GM10248 (cell line): ENCODE measurements at places on chromosomes 2 and 18.

GRCh38 chr2:140998017-140998416 lies 1132.8 kb downstream of the LRP1B start:
- DNase-seq, result no peak

DNA sequence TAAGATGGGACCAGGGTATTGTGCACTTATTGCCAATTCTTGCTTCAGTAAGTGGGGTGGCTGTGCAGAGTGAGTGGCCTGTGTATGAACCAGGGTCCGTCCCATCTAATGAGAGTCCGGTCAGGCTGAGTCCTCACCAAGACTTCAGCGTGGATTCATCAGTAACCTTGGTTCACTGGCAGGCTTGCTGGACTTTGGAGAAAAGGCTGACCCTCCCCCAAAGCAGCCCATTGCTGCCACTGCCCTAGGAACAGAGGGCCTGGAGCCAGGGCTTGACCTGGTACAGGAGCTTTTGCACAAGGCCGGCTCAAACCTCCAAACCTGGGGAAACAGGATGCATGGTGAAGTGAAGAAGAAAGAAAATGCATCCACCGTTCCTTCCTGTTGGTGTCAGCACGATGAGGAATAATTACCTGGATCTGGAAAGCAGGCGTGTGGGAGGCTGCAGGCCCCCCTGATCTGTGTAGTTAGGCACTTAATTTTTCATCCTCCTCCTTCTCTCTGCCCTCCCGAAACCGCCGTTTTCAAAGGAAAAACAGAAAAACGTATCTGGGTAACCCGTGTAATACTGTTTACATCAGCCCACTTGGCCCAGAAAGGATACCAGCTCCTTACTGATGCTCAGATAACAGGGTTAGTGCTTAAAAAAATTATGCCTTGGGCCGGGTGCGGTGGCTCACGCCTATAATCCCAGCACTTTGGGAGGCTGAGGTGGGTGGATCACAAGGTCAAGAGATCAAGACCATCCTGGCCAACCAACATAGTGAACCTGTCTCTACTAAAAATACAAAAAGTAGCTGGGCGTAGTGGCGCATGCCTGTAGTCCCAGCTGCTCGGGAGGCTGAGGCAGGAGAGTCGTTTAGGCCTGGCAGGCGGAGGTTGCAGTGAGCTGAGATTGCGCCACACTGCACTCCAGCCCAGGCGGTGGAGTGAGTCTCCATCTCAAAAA lies 147.7 kb downstream of the TGIF1 start:
- no peak for DNase-seq

GRCh38 chr2:105432749-105433148 lies 33.9 kb upstream of the FHL2 start:
- DNase-seq, result no peak

DNA sequence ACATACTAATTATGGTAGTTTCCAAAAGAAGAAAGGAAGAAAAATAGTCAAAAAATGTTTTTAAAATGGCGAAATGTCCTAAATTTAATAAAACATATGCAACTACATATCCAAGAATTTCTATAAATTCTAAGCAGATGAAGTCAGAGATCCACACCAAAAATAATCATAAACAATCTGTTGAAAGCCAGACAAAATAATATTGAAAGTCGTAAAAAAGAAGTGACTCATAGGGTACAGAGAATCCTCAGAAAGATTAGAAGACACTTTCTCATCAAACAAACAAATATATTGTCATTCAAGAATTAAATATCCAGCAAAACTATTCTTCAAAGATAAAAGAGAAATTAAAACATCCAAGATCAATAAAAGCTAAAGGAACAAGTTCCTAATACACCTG lies 281.4 kb upstream of the ZNF804A start:
- no peak for DNase-seq

- DNase-seq, result no peak
Observed at GRCh38 chr2:29443151-29443550, 327.9 kb downstream of the CLIP4 start.

GRCh38 chr18:52439457-52439856 lies 99.5 kb downstream of the DCC start:
- no peak for DNase-seq

- DNase-seq, result peak; percentile 9
Observed at GRCh38 chr18:51765606-51766360, 568.3 kb upstream of the MEX3C start.

DNA sequence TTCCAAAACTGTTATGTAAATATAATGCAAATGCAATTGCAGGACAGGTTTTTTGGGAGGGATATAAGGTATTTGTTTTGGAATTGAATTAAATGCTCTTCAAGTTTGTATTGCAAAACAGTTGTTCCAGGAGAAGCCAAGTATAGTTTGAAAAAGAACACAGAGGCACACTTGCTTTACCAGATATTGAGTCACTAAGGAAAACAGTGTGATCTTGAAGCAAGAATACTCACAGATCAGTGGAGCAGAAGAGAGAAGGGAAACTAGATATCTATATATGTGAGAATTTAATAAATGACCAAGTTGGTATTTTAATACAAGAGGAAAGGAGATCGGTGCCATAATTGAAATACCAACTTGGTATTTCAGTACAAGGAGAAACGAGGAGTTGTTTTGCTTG lies 178.9 kb downstream of the CAPN13 start:
- DNase-seq, result no peak

- no peak for DNase-seq
Observed at GRCh38 chr2:68740400-68740914, 5.8 kb downstream of the ARHGAP25 start.

- no peak for DNase-seq
Observed at GRCh38 chr18:61731693-61732376, 161.0 kb downstream of the RNF152 start.

DNA sequence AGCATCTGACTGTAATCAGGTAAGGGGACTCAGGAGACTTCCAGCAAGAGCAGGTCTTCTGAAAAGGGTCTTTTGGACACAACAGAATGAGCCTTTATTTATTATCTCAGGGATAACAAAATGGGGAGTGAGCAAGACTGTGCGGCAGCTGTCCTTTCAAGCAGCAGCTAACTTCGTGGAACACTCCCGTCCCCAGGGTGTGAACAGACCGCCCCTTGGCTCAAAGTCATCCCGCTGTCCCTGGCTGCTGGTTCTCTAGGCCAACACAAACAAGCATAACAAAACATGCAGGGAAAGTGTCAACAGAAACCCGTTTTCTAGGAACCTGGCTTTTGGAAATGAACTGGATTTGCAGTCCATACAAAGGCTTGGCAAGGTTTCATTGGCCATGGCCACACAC lies 787.9 kb upstream of the FANCL start:
- no peak for DNase-seq

DNA sequence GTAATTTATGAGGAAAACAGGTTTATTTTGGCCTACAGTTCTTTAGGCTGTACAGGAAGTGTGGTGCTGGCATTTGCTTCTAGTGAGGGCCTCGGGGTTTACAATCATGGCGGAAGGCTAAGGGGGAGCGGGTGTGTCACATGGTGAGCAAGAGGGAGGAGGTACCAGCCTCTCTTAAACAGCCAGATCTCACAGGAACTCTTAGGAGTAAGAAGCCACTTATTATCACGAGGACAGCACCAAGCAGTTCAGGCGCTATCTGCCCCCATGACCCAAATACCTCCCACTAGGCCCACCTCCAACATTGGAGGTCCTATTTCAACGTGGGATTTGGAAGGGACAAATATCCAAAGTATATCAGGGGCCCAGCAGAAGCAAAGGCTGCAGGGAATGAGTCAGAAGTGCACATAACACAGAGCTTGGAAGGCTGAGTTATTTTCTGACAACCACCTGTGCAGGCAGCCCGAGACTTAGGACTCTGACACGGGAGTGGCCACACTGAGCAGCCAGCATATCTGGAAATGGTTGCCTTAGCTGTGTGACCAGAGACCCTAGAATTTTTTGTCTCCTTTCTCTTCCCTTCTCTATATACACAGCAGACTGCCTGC lies 170.9 kb downstream of the PRPF40A start:
- no peak for DNase-seq

GRCh38 chr2:159381574-159381973 lies 95.1 kb upstream of the WDSUB1 start:
- DNase-seq, result no peak

- DNase-seq, result no peak
Observed at GRCh38 chr2:60351802-60352201, 201.7 kb downstream of the BCL11A start.

- no peak for DNase-seq
Observed at GRCh38 chr2:45862843-45863242, 211.4 kb downstream of the PRKCE start.

- DNase-seq, result no peak
Observed at GRCh38 chr2:153891051-153891450, 19.3 kb downstream of the GALNT13 start.
